ENCODE measurements at places on chromosomes 4 and X.

- no peak for DNase-seq
Measured at GRCh38 chrX:17521871-17522693, 147.1 kb downstream of the NHS start.

DNA sequence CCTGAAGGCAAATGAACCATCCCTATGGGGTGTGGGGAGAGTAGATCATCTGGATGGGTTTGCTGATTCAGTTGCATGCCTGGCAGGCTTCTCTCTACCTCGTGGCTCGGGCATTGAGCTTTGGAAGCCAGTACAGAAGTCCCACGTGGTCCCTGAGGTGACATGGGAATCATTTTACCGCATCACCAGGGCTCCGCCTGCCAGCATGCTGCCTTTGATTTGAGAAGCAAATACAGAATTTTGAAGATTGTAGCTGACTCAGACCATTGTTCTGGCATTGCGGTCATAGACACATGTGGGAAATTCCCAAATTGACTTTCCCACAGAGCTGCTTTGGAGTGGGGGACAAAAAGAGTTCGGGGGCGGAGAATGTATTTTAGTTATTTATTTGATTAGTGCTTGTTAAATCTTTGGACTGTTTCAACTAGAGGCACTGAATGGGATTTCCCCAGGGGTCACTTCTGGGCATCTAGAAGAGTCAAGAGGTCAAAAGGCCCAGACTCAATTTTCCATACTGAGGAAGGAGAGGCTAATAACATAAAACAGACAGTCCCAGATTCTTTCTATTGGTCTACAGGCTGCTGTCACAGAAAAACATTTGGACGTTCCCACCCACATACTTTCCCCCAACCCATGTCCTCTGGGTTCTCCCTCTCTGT lies 79.3 kb downstream of the NHSL2 start:
- no peak for DNase-seq

DNA sequence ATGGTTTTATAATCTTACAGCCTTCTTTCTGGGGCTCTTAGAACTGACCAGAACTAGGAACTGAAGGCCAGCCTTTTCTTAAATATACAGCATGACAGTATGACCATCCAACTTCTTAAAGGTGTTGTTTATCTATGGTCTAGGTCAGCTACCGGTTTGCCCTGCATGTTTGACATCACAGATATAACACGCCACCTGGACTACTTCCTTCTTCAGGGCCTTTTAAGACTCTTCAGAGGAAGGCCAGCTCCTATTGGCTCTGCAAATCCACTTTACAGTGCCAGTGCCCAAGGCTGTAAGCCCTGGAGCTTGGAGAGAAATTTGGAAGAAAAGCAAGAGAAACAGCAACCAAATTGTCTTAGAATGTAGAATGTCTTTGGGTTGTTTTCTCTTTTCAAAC lies 185.5 kb downstream of the MGST2 start:
- DNase-seq, result no peak

- DNase-seq, result no peak
Measured at GRCh38 chr4:8525383-8526120, 54.6 kb upstream of the GPR78 start.

GRCh38 chr4:182143822-182144625 lies 99.2 kb upstream of the TENM3 start:
- no peak for DNase-seq

- no peak for DNase-seq
Measured at GRCh38 chrX:25020905-25021449, 5.2 kb upstream of the ARX start.

GRCh38 chrX:125826774-125827451 lies 339.2 kb downstream of the DCAF12L2 start:
- DNase-seq, result no peak

DNA sequence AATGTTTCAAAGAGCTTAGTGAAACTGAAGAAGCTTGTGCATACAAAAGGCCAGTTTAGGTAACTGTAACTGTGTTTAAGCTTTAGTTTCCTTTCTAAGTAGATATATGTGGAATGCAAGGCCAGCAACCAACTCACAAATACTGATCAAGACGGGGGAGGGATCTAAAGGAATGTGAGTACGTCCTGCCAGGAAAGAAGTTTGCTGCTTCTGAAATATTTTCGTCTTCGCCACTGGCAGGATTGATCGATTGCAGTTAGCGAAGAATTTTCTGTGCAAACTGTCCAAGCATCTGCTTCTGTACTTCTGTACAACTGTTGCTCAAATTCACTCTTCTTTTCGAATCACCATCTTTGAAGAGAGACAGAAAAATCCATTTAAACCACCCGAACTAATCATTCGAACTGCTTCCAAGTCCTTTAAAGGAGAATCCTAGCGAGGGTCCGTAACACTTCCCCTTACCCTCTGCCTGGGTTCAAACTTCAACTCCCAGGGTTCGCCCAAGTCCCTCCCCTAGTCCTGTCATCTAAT lies 373 bp upstream of the INTS6L start:
- DNase-seq, result no peak

GRCh38 chr4:140704964-140705363 lies 51.2 kb downstream of the TBC1D9 start:
- DNase-seq, result no peak

DNA sequence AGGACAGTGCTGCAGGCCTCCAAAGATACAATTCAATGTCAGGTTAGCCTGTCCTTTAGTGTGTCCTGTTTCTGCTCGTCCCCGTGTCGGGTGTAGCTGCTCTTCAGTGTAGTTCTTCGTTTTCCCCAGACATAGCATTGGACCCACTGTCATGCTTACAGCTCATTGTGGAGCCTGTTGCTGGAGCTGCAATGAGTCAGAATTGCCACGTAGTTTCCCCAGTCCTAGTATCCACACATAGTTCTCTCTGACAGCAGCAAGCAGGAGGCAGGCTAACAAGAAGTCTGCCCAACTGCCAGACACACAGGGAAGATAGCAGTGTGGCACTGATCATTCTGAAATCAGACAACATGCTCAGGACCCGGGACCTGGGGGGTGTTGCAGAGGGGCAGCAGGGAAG lies 49.2 kb downstream of the MOSPD2 start:
- no peak for DNase-seq

GRCh38 chrX:15465347-15465746 lies 27.8 kb downstream of the PIR start:
- DNase-seq, result no peak

DNA sequence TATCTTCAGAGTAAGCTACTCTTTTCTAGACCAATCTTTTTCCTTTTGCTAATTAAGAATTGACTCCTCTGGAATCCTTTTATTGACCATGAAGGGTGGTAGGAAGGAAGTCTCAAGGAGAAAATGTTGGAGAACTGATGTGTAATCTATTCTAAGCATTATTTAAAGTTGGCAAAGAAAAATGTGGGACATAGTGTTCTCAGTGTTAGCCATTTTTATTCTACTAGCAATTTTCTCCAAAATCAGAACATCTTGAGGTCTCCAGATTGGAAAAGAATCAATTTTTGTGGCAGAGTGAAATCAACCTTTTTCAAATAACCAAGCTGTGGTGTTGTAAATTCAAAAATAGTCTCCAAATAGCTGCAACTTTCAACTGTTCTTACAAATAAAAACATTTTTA lies 18.4 kb upstream of the DMP1 start:
- DNase-seq, result no peak

- no peak for DNase-seq
Measured at GRCh38 chrX:153463031-153463430, 7.3 kb downstream of the HAUS7 start.

- no peak for DNase-seq
Measured at GRCh38 chr4:138174981-138175794, 67.0 kb downstream of the SLC7A11 start.

GRCh38 chr4:169107528-169107927 lies 97.5 kb upstream of the CBR4 start:
- no peak for DNase-seq

DNA sequence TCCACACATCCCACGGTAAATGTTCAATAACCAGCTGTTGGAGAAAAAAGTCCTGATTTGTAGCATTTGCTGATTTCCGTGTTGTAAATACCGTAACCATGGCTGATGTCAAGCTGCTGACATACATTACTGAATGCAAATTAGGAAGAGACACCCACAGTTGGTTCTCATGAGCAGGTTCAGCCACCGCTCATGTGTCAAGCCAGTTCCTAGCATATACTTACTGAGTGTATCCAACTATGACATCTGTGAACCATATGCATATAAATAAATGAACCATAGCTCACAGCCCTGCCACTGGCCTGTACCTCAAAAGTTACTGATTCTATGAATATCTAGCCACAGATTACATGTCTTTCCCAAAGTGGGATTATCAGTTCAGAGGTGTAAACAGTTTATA lies 29.5 kb downstream of the FHDC1 start:
- no peak for DNase-seq

- no peak for DNase-seq
Measured at GRCh38 chr4:70734168-70734954, 12.6 kb downstream of the RUFY3 start.

- DNase-seq, result no peak
Measured at GRCh38 chr4:133972586-133972985, 229.0 kb downstream of the PABPC4L start.

DNA sequence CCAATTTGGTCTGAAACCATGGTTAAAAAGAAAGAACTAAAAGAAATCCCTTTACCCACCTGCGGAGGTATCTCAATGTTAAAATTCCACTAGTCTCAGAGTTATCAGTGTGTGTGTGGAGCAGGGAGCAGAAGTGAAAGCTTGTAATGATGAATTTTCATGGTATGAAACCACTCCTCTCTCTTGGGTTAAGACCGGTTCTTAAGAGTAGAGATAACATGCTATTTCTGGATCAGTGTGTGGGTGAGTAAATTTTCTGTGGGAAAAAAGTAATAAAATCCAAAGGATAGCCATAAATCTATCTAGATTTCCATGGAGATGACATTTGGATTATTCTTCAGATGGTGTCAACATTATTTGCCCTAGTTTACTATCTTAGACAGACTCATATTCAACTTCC lies 3.2 kb downstream of the FGF13 start:
- DNase-seq, result no peak
